Motor neuron (in vitro differentiated cells): ENCODE measurements at places on chromosomes 5 and 9. TPM values are rescaled to one million over a fixed set of nuclear protein-coding genes. Genes with fewer than 3 reads are reported as not detected.

DNA sequence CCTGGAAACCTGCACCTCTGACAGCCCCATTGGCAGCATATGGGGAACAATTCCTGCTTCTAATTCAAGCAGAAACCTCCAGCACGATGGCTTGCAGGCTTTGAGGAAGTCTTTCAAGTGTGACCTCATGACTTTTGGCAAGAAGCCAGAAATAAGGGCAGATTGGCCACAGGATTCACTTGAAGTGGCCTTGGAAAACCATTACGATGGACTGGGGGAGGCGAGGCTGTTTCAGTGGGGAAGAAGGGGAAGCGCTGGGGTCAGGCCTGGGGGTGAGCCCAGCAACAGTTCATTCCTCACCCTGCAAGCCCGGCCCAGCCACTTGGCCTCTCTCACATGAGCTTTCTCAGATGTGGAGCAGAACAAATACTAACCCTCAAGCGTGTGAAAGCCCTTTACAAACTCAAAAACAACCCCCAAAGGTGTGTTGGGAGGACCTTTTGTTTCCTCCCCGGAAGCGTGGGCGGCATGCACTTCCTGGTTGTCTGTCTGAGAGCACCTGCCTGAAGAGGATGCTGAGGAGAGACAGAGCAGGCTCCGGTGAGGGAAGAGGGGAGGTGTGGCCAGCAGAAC is 26.9 kb upstream of the EEIG1 start:
- no peak for ATAC-seq

- no peak for ATAC-seq
These were observed 26.8 kb upstream of the PAX5 start for GRCh38 chr9:37060833-37061232.

DNA sequence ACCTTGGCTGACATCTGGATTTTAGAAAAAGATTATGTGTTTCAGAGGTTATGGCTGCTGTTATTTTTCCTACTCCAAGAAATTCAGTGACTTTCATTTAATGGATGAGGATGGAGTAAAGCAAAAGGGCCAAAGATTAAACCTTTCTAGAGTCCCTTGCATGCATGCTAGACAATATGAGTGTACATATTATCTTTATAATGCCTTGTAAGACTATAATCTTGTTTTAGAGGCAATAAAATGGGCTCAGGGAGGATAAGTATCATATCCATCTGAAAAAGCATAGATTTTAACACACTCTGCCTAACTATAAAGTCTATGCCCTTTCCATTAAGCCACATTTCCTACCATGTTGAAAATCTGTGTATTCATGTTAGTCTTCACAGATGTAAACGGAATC is 199.8 kb downstream of the EDIL3 start:
- ATAC-seq = no peak

DNA sequence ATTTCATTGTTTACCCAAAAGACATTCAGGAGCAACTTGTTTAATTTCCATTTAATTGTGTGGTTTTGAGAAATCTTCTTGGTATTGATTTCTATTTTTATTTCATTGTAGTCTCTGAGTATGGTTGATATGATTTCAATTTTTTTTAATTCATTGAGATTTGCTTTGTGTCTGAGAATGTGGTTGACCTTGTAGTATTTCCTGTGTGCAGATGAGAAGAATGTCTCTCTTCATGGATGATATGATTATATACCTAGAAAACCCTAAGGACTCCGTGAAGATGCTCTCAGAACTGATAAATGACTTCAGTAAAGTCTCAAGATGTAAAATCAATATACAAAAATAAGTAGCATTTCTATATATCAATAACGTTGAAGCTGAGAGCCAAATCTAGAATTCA is 202.4 kb upstream of the CDH9 start:
- no peak for ATAC-seq

DNA sequence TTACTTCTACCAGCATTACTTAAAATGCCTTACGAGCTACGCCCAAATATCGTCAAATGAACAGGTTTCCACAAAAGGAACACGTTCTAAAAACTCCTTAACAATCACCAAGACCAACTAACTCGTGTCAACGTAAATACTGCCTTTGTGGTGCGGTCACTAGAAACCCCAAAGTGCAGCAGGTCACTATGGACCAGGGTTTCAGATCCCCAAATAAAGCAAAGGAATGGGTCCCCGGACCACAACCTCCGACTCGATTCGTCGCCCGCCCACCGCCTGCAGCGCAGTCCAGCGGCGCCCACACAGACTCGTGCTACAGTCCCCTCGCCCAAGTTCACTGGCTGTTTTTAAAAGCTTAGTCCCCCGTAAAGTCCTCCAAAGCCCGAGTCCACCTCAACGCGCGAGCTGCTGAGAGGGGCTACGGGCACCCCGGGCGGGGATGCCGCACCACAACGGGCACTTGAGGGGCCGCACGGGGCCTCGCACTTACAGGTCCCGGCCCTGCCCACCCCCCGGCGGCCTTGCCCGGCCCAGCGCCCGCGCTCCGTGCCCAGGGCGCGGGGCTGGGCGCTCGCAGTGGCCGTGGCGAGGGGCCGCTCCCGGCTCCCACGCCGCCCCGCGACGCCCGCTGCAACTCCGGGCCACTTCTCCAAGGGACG is 1.1 kb downstream of the NFIB start:
- peak; percentile 1 for ATAC-seq

- ATAC-seq = no peak
These were observed 50.2 kb downstream of the DROSHA start for GRCh38 chr5:31481531-31482165.

GRCh38 chr5:7394889-7395431 is 978 bp upstream of the ADCY2 start:
- peak; percentile 5 for ATAC-seq

DNA sequence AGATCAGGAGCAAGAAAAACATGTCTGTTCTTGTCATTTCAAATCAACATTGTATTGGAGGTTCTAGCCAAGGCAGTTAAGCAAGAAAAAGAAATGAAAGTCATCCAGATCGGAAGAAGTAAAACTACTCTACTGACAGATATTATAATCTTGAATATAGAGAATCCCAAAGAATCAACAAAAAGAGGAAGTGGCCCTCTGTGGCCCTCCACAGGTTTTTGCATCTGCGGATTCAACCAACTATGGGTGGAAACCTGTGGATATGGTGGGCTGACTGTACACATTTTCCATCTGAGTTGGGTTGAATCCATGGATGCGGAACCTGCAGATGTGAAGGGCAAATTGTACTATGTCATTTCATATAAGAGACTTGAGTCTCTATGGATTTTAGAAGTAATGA is 35.1 kb downstream of the GAS1 start:
- no peak for ATAC-seq

DNA sequence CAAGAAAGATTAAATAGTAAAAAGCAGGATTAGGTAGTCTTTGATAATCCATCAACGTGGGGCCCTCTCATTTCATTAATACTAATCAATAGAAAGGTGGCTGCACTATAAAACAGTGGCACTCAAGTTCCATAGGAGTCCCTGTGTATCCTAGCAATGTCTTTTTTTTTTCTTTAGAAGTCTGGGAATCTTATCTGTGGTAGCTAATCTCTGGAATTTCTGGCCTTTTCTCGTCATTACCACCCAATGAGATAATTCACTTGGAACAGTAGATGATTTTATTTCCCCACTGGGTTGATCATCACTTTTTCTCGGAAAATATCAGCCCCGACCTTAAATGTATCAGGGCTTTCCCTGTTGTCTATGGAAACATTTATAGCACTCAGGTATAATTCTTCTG is 86.8 kb upstream of the CDH6 start:
- peak; percentile 76 for ATAC-seq

GRCh38 chr5:164377746-164378145 is 872.3 kb downstream of the MAT2B start:
- no peak for ATAC-seq

DNA sequence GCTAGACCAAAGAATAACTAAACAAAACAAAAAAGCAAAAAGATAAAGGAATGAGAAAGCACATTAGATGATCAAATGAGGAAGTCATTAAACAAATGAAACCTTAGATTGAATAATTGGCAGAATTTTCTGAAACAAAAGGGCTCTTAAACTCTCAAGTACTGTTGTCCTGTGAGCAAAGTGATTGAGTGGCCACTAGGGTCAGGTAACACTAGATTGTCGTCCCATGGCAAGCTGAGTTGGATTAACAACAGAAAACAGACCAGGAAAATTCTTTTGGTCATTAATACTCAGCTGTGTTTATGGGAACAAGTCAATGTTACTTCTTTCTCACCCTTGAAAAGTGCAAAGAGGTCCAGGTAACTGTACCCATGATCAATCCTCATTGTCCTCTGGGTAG is 81.6 kb upstream of the MRPS30 start:
- no peak for ATAC-seq

DNA sequence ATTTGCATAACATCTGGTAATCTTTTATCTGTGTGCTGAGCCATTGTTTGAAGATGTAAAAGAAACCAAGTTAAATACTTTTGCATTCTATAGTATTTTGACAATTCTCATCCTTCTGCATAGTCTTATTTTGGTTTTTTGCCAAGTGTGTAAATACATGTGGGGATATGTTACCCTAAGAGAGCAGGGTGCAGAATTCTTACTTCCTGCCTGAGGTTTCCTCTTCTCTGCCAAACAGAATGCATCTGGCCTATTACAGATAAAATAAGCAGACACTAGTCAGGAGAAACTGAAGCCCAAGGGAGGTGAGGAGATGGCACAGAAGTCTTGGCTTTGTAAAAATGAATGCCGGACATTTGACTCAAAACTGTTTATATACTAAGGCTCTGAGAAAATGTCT is 462.1 kb downstream of the TMEM38B start:
- ATAC-seq = no peak

- no peak for ATAC-seq
These were observed 84.8 kb upstream of the FAM169A start for GRCh38 chr5:74950836-74951515.

Gene LIFR
- total RNA-seq = 21.4 and 22.3 TPM in 2 replicates

Gene SPINK7
- not detected in 2 replicates for total RNA-seq

Gene IL4
- not detected in 2 replicates for total RNA-seq

Gene NEUROG1
- total RNA-seq = 1.6 and 1.7 TPM in 2 replicates

Gene GPX3
- total RNA-seq = 4.1 and 4.9 TPM in 2 replicates

Gene OTP
- 0.09 and 1.8 TPM in 2 replicates for total RNA-seq

Gene ZNF883
- 0.14 and 0.36 TPM in 2 replicates for total RNA-seq

Gene PKN3
- 3.2 and 3.4 TPM in 2 replicates for total RNA-seq

Gene CYSRT1
- total RNA-seq = 0.90 and 1.3 TPM in 2 replicates

Gene C9orf72
- total RNA-seq = 52.3 and 53.7 TPM in 2 replicates

Gene LCP2
- 0.55 and 1.2 TPM in 2 replicates for total RNA-seq
